Stimulated activated CD4-positive, alpha-beta T cell treated with anti-CD3 and anti-CD28 coated beads, Interleukin-4, amount 100 ng/mL, for 48 hours (primary cell): ENCODE measurements at places on chromosomes 2 and 18.
A peak's percentile ranks its signal among the peaks of the same experiment; 100 is the strongest.

DNA sequence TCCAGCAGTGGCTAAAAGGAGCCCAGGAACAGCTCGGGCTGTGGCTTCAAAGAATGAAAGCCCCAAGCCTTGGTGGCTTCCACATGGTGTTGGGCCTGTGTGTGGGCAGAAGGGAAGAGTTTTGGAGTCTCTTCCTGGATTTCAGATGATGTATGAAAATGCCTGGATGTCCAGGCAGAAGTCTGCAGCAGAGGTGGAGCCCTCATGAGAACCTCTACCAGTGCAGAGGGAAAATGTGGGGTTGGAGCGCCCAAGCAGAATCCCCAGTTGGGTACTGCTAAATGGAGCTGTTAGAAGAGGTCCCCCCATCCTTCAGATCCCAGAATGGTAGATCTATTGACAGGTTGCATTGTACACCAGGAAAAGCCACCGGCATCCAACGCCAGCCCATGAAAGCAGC lies 412.1 kb downstream of the TDRD15 start:
- no peak for DNase-seq

GRCh38 chr2:47893771-47894170 lies 12.5 kb downstream of the FBXO11 start:
- DNase-seq: no peak

DNA sequence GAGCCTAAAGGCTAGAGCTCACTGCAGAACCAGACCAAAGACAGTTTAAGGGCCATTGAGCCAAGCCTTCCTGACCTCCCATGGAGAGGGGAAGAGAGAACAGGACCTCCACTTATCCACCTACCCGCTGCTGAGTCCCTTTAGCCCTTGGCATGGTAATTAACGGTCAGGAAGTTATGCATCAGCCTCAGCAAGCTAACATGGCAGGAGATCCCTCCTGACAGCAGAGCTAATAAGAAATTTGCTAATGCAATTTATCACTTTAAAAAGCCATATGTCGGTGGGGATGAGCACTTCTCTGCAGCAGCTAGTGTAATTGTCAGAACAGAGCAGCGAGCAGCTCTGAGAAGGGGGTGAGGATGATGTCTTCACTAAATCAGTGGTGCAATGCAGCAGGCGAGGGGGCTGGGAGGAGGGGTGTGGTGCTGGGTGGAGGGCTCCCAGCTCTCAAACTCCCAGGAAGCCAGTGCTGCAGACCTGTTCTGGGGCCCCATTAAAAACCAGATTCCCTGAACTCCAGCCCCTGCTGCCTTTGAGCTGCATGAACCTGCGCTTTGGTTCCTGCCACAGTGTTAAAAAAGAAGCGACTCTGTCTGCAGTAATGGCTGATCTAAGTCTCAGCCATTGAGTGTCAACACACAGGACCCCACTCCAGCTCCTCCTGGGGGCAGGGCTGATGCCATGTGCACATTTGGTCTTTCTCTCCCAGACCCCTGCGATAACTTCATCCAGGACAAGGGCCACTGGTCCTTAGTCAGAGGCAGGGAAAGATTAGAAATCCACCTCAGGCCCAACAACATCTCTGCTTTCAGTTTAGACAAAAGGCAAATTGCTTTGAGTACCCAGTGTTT lies 84.2 kb upstream of the STPG4 start:
- no peak for DNase-seq

DNA sequence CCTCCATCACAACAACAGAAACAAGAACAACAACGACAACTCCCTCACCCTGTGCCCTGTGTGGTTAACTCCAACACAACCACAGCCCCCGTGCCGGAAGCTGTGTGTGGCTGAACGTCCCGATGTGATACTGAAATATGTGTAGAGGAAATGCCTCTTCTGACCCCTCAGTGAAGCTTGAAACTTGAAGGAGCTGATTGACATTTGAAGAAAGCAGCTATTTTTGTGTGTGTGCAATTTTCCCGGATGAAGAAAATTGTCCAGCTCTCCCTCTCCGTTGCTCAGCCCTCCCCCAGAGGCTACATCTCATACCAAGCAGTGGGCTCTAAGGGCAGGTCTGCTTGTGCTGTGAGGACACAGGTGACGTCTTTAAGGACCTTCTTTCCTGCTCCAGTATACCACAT lies 173.8 kb downstream of the ICOS start:
- DNase-seq: peak; percentile 39

GRCh38 chr2:108936076-108936864 lies 52.8 kb downstream of the EDAR start:
- DNase-seq: no peak
